Stimulated activated CD8-positive, alpha-beta memory T cell treated with anti-CD3 and anti-CD28 coated beads, Interleukin-2, amount 100 ng/mL, for 1 hour (primary cell): ENCODE measurements at places on chromosomes 3 and 15.

DNA sequence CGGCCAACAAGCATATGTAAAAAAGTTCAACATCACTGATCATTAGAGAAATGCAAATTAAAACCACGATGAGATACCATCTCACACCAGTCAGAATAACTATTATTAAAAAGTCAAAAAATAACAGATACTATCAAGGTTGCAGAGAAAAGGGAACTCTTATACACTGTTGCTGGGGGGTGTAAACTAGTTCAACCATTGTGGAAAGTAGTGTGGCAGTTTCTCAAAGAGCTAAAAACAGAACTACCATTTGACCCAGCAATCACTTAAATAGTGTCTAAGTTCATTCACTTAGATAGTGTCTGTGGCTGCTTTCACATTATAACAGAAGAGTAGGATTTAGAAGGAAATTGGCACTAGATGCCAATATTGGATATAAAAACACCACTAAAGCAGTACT, 49.7 kb downstream of the CGGBP1 start:
- no peak for DNase-seq

GRCh38 chr3:177145954-177146353, 51.3 kb downstream of the TBL1XR1 start:
- no peak for DNase-seq

- no peak for DNase-seq
Measured at GRCh38 chr15:89912674-89913396, at the start of gene ARPIN. Gene ARPIN (minus strand): TSS chr15:89912952. CDS start chr15:89912835, 117 bp downstream.

- no peak for DNase-seq
Measured at GRCh38 chr3:15654891-15655290, 53.3 kb downstream of the BTD start.

DNA sequence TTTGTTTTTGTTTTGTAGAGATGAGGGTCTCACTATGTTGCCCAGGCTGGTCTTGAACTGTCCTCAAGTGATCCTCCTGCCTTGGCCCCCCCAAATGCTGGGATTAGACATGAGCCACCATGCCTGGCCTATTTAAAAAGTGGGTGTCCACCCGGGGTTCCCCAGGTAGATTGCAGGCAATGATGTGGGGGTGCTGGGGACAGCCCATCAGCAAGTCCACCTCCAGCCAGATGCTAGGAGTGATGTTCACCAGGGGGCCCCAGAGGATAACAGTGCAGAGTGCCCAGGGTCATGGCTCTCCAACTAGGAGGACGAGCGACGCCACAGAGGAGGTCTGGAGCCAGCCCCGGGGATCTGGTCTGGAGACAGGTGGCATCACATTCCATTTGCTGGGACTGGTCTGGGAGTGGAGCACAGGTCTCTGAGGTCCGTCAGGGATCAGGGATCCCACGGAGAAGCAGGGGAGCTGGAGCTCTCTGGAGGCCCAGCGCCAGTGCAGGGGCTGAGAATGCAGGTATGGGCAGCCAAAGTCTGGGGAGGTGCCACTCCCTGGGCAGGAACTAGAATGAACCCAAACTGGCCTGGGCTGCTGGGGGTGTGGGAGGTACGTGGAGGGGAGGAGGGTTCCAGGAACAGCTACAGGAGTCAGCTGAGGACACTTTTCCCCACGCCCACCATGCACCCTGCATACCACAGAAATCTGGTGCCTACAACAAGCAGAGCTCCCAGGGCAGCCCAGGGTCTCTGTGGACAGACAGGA, 51.2 kb upstream of the PCSK6 start:
- no peak for DNase-seq

- DNase-seq, result no peak
Measured at GRCh38 chr3:120763601-120764000, 21.1 kb downstream of the GTF2E1 start.

GRCh38 chr15:40242601-40243000, 3.7 kb downstream of the PAK6 start:
- DNase-seq, result no peak

- no peak for DNase-seq
Measured at GRCh38 chr15:49815950-49816349, 195.1 kb downstream of the DTWD1 start.

DNA sequence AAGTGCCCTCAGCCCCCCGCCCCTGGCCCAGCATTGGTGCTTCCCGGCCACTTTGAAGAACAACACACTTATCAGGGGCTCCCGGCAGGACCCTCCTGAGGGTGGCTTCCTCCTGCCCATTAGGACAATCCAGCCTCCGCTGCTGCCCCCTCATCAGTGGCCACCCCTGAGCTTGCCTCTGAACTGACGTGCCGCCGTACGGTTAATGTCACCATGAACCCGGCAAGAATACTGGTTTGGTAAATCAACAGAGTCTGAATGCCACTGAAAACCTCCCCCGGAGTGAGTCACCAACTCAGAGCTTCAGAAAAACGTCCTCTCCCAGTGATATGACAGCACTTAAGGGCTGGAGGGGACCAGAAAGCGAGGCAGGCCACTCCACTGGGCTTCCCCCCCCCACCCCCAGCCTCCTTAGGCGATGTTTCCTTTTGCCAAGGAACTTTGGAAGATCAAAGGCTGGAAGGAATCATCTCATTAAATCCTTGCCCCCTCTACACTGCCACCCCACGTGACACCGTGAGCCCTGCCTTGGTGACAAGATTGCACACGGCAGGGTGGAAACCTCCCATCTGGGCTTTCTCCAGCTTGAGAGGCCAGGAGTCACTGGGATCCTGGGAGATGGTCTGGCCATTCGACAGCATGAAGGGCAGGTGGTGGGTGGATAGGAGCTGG, 142.1 kb downstream of the NUP210 start:
- no peak for DNase-seq

DNA sequence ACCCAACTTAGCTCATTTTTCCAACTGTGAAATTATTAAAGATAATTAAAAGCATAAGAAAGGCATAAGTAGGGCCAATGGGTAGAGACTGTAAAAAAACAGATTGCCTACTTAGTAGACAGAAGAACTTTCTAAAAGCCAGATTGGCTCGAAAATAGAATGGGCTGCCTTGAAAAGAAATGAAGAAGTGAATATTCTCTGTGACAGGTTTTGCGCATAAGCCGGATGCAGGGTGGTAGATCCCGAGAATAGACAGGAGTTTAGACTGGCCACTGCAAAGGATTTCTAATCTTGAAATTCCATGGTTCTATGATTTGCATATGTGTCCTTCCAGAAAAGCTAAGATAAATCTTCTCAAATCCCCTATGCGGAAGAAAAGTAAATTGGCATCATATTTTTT, 173.3 kb upstream of the ICE2 start:
- DNase-seq, result no peak

DNA sequence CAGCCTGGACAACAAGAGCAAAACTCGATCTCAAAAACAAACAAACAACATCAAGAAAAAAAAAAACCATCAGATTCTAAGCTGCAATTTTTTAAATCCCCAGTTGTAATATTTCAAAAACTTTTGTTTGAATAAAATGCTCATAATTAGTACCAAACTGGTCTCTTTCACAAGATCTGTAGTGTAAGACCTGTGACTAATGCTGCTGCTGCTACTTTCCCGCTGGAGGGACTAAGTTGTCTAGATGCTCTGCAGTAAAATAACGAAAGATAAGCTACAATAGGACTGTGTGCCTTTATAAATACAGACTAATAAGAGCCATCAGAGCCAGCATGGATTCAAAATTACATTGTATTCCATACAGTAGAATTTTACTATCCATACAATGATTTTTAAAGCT, 45.4 kb downstream of the TM4SF4 start:
- DNase-seq, result no peak

- DNase-seq, result no peak
Measured at GRCh38 chr3:156814295-156814694, 11.9 kb upstream of the LEKR1 start.

DNA sequence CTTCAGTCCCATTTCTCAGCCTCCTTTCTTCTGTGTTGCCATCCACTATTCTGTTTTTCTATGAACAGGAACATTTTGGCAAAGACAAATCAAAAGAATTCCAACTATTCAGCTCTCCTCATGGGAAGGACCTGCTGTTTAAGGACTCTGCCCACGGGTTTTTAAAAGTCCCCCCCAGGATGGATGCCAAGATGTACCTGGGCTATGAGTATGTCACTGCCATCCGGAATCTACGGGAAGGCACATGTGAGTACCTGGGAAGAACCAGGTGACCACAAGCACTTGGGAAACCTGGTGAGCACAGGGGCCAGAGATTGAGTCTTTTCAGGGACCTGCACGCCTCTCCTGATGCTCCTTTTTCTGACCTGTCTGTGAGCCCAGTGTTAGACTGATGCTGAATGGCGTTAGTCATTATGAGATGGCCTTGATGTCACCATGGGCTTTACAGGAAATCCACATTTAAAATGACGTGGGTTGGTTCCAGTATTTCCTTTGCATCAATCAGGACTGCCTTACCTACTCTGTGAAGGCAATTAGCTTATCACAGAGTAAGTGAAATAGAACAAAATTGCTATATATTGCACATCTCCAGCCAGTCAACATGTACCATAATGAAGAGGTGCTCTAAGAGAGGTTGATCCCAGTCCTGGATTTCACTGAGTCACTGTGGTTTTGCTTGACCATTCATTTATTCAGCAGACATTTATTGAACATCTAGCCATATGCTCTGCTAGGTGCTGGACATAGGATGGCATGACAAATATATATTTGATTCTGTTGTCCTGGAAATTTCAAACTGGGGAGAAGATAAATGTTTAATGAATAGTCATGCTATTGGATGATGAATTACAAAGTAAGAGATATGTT, 11.7 kb downstream of the TF start:
- DNase-seq, result no peak

DNA sequence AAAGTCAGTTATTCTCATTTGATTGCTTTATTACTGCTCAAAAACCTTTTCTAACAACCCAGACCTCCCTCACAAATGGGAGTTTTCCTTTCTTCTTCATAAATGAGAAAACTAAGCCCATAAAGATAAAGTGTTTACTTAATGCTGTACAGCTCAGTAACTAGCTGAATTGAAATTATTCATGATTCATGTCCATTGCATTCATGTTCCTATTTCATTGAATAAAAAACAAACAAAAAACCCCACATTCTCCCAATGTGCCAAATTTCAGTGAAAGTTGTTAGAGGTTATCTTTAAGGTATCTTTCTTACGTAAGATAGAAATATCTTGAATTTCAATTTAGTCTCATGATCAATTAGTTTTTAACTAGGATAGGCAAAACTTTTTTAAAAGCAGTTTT, 2.8 kb downstream of the PLSCR2 start:
- no peak for DNase-seq

GRCh38 chr3:130834476-130834875, 59.4 kb upstream of the ATP2C1 start:
- DNase-seq, result no peak

GRCh38 chr15:63369296-63369695, 12.3 kb downstream of the CA12 start:
- no peak for DNase-seq

- DNase-seq, result no peak
Measured at GRCh38 chr15:70507772-70508371, 255.5 kb downstream of the UACA start.

DNA sequence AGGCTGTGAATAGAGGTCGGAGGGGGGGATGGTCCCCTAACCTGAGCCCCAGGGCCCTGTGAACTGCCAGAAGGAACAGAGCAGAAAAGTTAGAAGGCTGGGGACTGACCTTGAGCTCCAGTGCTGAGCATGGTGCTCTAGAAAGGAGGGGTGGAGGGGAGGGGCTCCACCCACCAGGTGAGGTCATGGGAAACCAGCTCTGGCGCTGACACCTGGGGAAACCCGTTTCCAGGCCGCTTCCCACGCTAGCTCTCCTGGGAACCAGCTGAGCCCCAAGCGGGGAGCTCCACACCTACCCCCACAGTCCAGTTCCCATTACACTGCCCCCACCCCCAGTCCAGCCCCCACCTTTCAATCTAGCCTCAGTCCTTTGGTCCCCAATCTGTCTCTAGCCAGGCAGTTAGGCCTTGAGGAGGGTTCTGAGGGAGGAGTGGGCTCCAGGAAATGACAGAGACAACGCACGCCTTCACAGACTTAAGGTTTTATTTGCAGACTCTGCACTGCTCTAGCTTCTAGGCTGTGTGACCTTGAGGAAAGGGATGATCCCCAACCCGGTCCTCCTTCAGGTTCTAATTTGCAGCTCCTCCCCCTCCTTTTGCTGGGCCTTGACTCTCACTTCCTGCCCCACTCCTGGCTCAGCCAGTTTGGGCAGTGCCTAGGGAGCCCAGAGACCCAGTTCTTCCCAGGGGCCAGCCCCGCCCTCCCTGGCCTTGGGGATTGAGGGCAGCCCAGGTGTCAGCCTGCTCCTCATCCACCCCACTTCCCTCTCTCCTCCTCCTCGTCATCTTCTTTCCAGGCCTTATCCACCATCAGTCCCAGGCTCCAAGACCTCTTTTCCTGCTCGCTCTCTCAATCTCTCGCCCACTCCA, 2.1 kb downstream of the RHOV start:
- no peak for DNase-seq

- no peak for DNase-seq
Measured at GRCh38 chr3:37477275-37477674, 302.9 kb upstream of the LRRFIP2 start.

GRCh38 chr3:181824961-181825360, 113.2 kb downstream of the SOX2 start:
- no peak for DNase-seq

DNA sequence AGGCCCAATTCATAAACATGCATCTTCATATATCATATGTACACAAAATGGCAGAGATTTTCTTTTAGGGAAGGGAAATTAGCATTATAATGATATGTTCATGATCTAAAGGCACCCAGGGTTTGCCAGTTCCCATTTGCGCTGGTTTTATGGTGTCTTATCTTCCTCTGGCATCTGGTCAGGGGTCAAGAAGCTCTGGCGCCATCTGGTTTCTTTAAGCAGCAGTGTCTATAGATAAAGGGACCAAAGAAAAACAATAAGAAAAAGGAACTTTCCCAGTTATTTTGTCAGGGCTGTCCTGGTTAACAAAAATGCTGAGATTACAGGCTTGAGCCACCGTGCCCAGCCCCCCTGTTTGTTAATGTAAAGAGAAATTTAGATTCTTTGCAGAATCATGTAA, 3.3 kb upstream of the DCP1A start:
- no peak for DNase-seq

DNA sequence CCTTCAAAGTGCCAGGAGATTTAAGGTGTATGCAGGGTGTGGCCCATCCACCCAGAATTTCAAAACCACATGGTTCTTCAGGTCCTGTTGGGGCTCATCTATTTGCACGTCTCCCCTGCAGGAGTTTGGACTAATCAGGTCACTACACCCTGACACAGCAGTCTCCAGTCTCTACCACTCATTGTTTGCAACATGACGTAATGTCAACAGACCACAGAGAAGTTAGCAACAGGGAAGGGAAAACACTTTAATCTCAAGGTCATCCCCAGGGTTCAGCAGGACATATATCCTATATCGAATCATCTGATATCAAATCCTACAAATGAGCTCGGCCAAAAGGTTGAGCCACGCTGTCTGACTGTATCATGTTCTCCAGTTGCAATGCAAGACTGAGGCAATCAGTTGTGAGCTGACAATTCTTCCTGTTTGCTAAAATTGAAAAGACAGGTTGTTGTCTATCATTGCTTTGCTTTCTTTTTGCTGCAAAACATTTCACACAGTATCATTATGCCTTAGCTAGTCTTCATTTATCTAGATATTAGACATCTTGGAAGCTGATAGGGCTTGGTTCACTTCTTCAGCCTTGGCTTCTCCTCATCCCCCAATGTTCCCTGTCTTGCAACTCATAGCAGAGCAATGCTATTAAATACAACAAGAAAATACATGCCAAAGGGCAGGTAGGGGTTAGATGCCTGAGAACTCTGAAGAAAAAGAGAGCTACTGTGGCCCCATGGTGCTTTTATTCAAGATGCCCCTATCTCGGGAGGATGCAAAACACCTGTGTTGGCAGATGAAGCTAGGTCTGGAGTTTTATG, 13.4 kb upstream of the LEKR1 start:
- no peak for DNase-seq
